HFFc6 (cell line): ENCODE measurements at places on chromosomes 11 and 22.

- DNase-seq, result no peak
- peaks cover 8% of the 10 kb centered on the region for H3K27me3 ChIP-seq
- H3K27ac ChIP-seq, result no peak overlapping the region
- peak overlapping the region; percentile 78 for H3K4me3 ChIP-seq
- no peaks in the 10 kb centered on the region; the same call in 1 of the 2 replicates for H3K36me3 ChIP-seq
These were observed 17.5 kb downstream of the USP2 start for GRCh38 chr11:119363851-119364590.

DNA sequence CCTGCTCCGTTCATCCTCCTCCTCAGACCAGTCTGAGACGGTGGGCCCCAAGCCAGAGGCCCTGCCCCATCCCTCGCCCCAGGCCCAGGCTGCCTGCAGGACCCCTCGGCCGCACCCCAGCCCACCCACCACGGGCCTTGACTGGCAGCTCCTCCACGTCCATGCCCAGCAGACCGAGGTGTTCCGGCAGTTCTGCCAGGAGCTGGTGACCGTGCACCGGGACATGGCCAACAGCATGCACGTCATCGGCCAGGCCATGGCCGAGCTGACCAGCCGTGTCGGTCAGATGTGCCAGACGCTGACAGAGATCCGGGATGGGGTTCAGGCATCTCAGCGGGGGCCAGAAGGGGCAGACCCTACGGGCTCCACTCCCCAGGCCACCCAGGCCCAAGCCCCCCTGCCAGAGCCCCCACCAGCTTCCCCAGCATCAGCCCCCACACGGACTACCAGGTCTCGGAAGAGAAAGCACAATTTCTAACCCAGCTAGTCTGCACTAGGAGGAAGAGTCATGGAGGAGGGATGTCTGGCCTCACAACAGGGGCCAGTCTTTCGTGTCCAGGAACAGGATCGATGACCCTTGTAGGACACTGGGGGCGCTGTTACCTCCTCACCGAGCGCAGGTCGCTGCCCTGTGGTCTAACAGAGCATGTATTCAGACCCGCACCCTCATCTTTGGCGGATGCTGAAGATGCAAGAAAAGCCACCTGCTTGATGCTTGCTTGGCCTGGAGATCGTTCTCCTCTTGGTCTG, 66.3 kb downstream of the PRDM11 start:
- no peaks in the 10 kb centered on the region for H3K36me3 ChIP-seq
- H3K27ac ChIP-seq, result no peak overlapping the region
- no peak overlapping the region for H3K4me3 ChIP-seq
- H3K27me3 ChIP-seq, result peaks cover 18% of the 10 kb centered on the region
- no peaks in the 10 kb centered on the region for H3K4me1 ChIP-seq

DNA sequence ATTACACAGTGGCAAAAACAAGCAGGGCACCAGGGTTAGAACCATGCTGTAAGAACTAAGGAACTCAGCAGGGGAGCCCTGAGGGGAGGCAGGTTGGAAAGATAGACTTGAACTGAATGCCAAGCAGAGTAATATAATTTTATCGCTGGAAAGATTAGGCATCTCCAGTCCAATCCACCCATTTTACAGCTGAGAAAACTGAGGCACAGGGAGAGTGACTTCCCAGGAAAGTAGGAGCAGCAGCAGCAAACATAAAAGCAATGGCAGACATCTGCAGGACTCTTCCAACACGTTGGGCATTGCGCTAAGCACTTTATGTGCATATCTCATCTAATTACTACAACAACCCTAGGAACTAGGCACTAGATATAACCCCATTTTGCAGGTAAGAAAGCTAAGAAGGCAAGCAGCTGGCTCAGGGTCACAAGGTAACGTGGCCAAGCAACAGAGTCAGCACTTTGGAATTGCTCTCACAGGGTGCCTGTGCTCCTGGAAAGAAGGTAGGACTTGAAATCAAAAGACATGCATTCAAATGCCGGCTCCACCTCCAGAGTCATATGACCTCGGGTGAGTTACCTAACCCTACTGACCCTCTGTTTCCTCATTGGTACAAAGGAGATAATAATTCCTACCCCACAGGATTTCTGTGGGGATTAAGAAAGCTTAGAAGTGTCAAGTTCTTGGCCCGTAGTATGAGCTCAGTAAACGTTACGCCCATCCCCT, 215.3 kb downstream of the BARX2 start:
- no peaks in the 10 kb centered on the region for H3K4me1 ChIP-seq
- no peak overlapping the region for H3K4me3 ChIP-seq
- peaks cover 20% of the 10 kb centered on the region for H3K27me3 ChIP-seq
- H3K36me3 ChIP-seq, result no peaks in the 10 kb centered on the region
- no peak overlapping the region for H3K27ac ChIP-seq
- DNase-seq, result no peak

- H3K27ac ChIP-seq, result peak overlapping the region; percentile 82
- peak; percentile 65 for DNase-seq
- no peaks in the 10 kb centered on the region; the same call in none of the 2 replicates for H3K27me3 ChIP-seq
- peaks cover 7% of the 10 kb centered on the region for H3K36me3 ChIP-seq
- H3K4me3 ChIP-seq, result peak overlapping the region; percentile 74
- H3K4me1 ChIP-seq, result peaks cover 87% of the 10 kb centered on the region
These were observed 41.6 kb downstream of the PRCP start for GRCh38 chr11:82858556-82859091.

DNA sequence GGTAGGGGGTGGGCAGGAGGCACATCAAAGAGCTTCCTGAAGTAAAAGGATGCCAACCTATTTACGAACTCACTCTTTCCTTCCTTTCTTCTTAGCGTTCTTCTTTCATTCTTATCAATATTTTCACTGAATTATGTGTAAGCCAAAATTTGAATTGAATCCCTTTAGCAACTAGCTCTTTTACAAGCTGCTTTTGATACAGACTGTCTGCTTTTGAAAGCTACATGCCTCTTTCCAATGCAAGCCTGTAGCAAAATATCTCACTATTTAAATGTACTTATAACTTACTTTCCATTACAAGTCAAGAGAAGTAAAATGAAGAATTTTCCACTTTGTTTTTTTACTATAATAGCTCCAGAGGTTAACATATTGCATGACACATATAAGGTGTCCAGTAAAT, 186.6 kb downstream of the NXPE2 start:
- H3K36me3 ChIP-seq, result no peaks in the 10 kb centered on the region
- no peak overlapping the region for H3K4me3 ChIP-seq
- H3K4me1 ChIP-seq, result no peaks in the 10 kb centered on the region
- no peak for DNase-seq
- H3K27ac ChIP-seq, result no peak overlapping the region
